Common myeloid progenitor, CD34-positive (primary cell): ENCODE measurements at places on chromosomes 7 and 10.

GRCh38 chr10:60073397-60073780 lies 167.0 kb upstream of the CCDC6 start:
- H3K27me3 ChIP-seq = no peaks in the 10 kb centered on the region
- no peak for DNase-seq
- H3K4me1 ChIP-seq = no peaks in the 10 kb centered on the region
- H3K27ac ChIP-seq = no peak overlapping the region
- no peak overlapping the region for H3K4me3 ChIP-seq
- H3K36me3 ChIP-seq = peaks cover 5% of the 10 kb centered on the region

DNA sequence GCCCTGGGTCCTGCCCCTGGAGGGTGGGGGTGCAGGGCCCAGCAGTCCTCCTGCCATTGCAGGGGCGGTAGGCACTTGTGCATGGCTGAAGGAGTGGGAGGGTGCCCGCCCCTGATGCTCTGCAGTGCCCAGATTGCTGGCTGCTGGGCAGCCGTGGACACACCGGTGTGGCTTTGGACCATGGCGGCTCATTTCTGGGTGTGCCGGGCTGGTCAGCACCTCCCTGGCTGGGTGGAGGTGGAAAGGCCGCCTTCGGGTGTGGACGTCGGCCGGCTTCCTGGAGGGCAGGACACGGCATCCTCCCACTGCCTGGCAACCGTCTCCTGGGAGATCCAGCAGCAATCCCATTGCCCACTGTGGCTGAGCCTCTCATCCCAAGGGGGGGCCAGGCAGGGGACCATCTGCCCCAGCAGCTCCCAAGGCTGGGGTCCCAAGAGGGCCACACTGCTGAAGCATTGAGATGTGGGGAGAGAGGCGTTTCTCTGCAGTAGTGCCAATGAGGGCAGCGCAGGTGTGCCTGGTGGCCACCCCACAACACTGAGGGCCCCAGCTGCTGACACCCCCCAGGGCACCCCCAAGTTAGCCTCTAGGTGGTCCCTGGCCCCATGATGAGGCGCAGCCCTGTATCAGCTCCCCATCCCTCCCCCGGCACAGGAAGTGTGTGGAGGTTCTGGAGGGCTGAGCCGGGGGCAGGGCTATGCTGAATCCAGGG lies 12.9 kb downstream of the TTYH3 start:
- DNase-seq = no peak
- no peak overlapping the region for H3K27ac ChIP-seq
- peaks cover 42% of the 10 kb centered on the region for H3K36me3 ChIP-seq
- H3K27me3 ChIP-seq = no peaks in the 10 kb centered on the region

DNA sequence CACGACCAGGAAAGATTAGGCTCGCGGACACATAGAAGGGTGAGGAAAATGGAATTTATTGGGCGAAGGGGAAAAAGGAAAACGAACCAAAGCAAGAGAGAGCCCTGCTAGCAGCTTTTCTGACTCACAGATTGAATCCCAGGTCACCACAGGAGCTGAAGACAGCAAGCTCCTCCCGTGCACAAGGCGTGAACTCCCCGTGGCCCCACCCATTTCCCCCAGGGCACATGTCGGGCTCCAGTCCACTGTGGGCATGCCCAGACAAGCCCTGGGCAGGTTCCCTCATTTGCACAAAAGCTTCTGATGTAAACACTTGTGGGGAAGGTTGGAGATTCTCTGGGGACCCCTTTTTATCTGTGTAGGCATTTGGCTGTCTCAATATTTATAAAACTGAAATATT lies 582.4 kb downstream of the SUGCT start:
- H3K4me3 ChIP-seq = no peak overlapping the region
- H3K27ac ChIP-seq = no peak overlapping the region
- DNase-seq = no peak
- H3K36me3 ChIP-seq = no peaks in the 10 kb centered on the region
- H3K27me3 ChIP-seq = peaks cover 5% of the 10 kb centered on the region

DNA sequence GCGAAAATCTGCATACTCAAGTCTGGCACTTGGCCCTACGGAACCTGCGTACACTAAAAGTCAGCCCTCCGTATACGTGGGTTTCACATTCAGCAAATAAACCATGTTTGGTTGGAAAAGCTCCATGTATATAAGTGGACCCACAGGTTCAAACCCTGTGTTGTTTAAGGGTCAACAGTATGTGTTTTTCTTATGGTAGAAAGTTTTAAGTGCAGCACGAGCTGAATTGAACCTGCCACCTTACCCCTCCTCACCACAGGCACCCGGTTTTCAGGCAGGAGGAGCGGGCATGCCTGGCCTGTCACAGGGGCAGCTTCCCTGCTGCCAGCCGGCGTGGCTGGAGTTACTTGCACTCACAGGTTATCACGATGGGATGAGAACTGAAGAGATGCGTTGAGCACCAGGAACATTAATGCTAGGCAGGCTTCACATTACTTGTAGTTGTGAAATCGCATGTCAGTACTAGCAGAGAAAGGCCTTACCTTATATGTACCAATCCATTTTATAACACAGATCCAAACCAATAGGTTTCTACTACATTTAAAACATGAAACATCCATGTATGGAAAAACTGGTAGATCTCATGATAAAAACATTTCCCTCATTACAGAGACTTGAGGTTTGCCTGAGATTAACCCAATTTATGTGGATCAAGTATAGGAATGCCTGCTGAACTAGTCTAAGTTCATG lies 12.9 kb downstream of the INSIG1 start:
- peaks cover 2% of the 10 kb centered on the region for H3K4me1 ChIP-seq
- no peak overlapping the region for H3K27ac ChIP-seq
- no peaks in the 10 kb centered on the region for H3K27me3 ChIP-seq
- H3K4me3 ChIP-seq = no peak overlapping the region
- H3K36me3 ChIP-seq = peaks cover 11% of the 10 kb centered on the region
- DNase-seq = no peak

GRCh38 chr10:89421018-89421476 lies 6.7 kb downstream of the IFIT5 start:
- no peak overlapping the region for H3K4me3 ChIP-seq
- no peaks in the 10 kb centered on the region for H3K36me3 ChIP-seq
- H3K4me1 ChIP-seq = no peaks in the 10 kb centered on the region
- H3K27me3 ChIP-seq = no peaks in the 10 kb centered on the region

DNA sequence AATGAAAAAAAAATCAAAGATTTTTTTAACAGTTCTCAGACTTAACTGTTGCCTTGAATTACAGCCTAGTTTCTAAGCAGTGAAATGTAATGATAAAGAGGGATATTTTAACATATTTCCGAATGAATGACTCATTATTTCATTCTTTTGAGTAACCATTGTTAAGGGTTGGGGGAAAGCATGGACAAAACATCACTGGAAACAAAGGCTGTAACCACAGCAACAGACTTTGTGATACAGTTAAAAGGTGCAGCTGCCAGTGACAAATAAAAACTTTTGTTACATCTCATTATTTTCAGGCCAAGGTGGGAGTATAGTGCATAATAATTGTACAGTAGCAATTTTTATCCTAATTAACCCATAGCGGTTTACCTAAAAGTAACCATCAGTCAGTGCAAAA lies 172.6 kb downstream of the LRRTM3 start:
- no peaks in the 10 kb centered on the region for H3K4me1 ChIP-seq
- no peaks in the 10 kb centered on the region for H3K27me3 ChIP-seq
- H3K4me3 ChIP-seq = no peak overlapping the region
- no peak overlapping the region for H3K27ac ChIP-seq

DNA sequence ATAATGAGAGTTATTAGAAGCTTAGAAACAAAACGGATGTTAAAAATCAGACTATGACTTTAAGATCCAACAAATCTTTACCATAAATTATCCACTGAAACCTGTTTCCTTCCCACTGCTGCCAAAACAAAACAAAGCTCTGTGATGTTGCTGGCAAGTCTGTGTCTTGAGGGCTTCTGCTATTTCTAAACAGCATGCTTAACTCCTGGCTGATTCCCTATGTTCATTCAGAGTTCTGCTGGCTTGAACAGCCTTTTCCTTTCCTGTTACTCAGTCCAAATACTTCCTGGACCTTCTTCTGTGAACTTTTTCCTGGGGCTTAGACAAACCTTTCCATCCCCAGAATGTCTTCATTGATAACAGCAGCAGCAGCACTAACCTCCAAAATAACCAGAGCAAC lies 448.1 kb downstream of the SORCS1 start:
- no peaks in the 10 kb centered on the region for H3K36me3 ChIP-seq
- H3K4me3 ChIP-seq = no peak overlapping the region
- no peak overlapping the region for H3K27ac ChIP-seq
- H3K4me1 ChIP-seq = no peaks in the 10 kb centered on the region

DNA sequence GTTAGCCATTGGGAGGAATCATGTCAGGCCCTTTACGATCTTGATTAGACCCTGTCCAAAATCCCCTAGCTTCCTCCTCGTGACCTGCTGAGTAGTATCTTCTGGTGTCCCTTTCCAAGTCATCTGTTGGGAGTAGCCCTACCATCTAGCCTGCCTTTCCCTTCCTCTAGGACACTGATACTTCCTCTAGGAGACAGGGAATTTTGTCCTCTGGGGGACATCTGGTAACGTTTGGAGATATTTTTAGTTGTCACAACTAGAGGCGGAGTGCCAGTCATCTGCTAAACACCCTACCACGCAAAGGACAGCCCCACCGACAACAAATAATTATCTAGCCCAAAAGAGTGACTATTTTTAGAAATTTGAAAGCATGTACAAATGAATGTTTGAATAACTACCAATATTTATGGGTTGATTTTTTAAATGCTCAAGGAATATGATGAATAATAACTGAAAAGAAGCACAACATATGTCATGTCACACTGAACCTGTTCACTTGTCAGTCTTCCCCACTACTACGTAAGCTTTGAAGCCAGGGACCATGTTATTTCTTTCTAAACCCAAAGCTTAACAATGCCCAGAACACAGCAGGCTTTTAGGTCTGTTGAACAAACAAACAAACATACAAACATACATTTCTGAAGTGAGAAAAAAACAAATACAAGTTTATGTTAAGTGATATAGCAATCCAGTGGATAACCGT lies 105.9 kb downstream of the ARHGAP12 start:
- H3K36me3 ChIP-seq = peaks cover 3% of the 10 kb centered on the region
- no peak overlapping the region for H3K4me3 ChIP-seq
- no peaks in the 10 kb centered on the region for H3K27me3 ChIP-seq
- DNase-seq = no peak

DNA sequence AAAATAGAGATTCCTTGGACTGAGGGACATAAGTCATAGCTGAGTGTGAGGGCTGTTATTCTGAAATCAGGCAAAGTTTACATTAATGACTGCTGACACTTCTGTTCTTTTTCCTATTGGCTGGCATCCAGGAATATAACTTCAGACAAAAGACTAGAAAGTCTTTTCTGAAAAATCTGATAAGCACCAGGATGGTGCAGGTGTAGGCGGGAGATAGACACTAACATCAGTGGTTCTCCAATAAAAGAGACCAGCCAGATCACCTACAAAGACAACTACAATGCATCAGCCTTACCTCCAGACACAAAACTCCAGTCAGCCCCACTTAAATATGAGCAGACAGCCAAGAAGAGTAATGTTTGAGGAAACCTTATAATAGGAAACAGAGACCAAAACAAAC lies 168.3 kb upstream of the LRGUK start:
- no peak overlapping the region for H3K27ac ChIP-seq
- H3K4me3 ChIP-seq = no peak overlapping the region
- no peak for DNase-seq
- H3K36me3 ChIP-seq = peaks cover 4% of the 10 kb centered on the region

DNA sequence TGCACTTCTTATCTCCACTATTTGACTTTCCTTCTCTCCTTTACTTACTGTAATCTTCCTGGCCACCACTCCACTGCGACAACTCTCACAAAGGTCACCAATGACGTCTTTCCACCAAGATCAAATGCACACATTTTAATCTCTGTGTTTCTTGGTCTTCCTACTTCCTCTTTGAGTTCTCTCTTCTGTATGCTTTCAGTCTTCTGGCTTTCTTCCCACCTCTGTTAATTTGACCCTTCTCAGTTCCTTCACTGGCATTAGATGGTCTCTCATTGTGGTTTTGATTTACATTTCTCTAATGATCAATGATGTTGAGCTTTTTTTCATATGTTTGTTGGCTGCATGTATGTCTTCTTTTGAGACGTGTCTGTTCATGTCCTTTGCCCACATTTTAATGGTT lies 31.9 kb downstream of the FAM107B start:
- no peaks in the 10 kb centered on the region for H3K36me3 ChIP-seq
- no peak overlapping the region for H3K4me3 ChIP-seq
- no peaks in the 10 kb centered on the region for H3K27me3 ChIP-seq
- H3K4me1 ChIP-seq = peaks cover 3% of the 10 kb centered on the region

- no peak overlapping the region for H3K4me3 ChIP-seq
- H3K36me3 ChIP-seq = peaks cover 68% of the 10 kb centered on the region
- H3K4me1 ChIP-seq = no peaks in the 10 kb centered on the region
- DNase-seq = no peak
Observed at GRCh38 chr10:80518807-80519360, 18.8 kb upstream of the SH2D4B start.

DNA sequence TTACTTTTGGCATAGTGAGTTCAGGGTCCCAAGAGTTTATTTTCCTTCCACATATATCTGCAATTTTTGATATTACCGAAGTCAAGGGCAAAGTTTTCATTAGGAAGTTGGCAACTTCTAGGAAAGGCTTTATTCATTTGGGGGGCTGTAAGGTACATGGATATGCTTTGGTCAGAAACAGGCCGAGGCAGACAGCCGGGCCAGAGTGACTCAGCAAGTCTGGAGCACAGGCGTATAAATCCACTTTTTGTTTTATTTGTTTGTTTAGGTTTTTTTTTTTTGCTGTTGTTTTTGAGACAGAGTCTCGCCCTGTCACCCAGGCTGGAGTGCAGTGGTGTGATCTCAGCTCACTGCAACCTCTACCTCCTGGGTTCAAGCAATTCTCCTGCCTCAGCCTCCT lies 3.7 kb downstream of the ZNF680 start:
- H3K36me3 ChIP-seq = peaks cover 36% of the 10 kb centered on the region
- no peak overlapping the region for H3K27ac ChIP-seq
- no peaks in the 10 kb centered on the region for H3K27me3 ChIP-seq
- H3K4me1 ChIP-seq = peaks cover 4% of the 10 kb centered on the region
- H3K4me3 ChIP-seq = no peak overlapping the region
- no peak for DNase-seq

DNA sequence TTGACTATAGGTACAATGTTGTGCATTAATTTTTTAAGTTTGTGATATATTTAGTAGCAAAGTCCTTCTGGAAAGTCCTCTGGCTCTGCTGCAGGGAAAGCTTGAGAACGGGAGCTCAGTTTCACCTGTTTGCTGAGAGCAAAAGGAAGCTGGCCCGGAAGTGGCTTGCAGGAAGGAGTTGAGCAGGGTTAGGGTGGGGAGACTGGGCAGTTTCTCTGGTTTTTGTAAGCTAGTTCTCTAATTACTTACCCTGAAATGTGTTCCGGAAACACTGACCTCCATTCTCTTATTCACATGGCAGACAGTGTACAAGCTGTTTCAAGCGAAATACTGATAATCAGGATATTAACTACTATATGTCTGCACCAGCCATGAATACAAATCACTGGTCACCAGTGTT lies 22.3 kb downstream of the MAP3K8 start:
- no peak overlapping the region for H3K4me3 ChIP-seq
- H3K27ac ChIP-seq = peak overlapping the region; percentile 56
- peaks cover 61% of the 10 kb centered on the region for H3K4me1 ChIP-seq
- DNase-seq = peak; percentile 53
- no peaks in the 10 kb centered on the region for H3K27me3 ChIP-seq

GRCh38 chr10:42962110-42962901 lies 114.6 kb upstream of the RET start:
- H3K27ac ChIP-seq = no peak overlapping the region
- no peaks in the 10 kb centered on the region for H3K36me3 ChIP-seq
- peaks cover 20% of the 10 kb centered on the region for H3K4me1 ChIP-seq
